ENCODE measurements at places on chromosomes 6 and 20.

- no peak for DNase-seq
Measured at GRCh38 chr6:42259841-42260395, 42.3 kb upstream of the MRPS10 start.

- DNase-seq: no peak
Measured at GRCh38 chr6:51960419-51960818, 127.0 kb downstream of the PKHD1 start.

DNA sequence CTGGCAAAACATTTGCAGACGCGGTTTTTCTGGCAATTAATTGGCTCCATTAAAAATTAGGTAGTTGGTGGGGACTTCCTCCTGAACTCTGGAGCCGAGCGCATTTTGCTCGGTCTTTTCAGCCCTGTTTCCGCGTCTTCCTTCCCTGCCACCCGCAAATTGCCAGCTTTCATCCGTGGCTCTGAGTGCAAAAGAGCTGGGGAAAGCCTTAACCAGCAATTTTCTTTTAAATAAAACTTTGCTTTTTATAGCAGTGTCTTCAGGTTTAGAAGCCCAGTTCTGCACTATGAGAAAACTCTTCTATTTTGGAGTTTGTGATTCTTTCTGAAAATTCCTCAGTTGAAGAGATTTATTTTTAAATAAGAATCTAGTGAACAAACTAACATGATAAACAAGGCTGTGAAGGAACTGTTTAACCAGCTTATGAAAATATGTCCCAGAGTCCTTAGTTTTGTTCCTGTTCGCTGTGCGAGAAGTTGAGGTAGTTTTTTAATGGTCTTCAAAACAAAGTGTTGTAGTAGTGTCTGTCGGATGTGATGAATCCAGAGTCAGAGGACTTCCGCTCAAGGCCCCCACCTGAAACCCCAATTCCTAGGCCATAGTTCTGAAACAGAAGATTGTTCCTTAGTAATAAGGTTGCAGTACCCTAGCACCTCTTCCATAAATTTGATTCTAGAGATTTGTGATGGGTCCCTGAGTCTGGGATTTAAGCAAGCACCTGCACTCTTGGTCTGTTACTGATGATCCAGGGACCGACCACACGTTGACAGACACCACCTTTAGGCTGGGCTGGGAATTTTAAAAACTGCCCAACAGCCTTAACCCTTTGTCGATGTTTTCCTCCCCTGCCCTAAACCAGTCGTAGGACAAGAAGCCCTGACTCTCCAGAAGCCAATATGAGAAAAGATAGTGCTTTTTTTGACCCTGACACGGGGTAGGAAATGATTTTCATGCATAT is 950 bp downstream of the KCTD20 start:
- DNase-seq: no peak

DNA sequence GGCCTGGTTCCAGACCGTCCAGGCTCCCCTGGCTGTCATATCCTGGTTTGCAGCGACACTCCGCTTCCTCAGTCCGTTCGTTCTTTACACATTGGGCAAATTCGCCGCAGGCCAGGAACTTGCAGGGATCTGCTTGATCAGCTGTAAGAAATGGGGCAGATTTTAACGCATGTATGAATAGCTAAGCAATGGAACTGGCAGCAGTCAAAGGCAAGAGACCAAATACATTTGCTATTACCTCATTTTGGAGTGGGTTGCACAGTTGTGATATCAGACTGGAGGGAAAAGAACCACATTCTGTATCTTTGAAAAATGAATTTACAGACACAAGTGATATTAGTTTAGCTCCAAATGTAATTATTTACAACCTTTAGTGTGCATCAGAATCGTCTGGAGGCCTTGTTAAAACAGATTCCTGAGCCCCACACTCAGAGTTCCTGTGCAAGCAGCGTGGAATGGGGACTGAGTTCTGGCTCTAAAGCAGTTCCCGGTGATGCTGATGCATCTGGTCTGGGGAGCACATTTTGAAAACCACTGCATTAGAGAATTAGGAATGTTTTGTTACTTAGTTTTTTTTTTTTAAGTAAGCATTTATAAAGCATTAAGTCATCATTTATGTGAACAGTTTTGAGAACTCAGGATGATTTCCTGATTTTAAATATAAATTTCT is 141.3 kb downstream of the IMPG1 start:
- DNase-seq: no peak

DNA sequence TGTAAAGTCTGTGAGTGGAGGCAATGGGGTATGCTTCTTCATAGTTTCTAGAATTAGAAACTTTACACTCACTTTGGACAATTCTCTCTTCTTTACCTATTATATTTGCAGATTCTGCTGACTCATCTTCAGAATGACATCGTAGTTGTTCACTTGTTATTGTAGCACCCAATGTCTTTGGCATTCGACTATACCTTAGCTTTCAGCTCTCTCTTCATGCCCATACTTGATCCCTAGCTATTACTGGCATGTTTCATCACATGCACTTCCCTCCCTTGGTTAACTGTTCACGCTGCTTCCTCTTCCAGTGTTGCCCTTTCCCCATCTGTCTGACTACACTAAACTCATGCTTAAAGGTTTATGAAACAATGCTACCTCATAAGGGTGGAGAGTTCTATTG is 298.1 kb upstream of the TCF21 start:
- no peak for DNase-seq

DNA sequence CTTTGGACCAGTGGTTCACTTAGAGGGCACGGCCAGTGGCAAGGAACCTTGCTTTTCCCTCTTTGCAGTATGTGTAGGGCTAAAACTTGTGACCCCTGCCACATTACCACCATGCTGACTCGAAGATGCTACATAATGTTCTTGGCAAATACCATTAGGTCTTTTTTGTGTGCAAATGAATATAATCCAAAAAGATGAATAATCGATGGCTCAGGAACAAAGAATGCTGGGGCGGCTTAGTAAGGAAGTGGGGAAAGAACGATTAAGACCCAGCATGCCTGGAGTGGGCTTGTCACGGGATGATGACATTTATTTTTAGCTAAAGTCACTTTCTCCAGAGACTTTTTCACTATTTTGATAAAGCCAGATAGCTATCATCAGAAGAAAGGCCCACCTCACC is 23.1 kb downstream of the CMTR1 start:
- no peak for DNase-seq

DNA sequence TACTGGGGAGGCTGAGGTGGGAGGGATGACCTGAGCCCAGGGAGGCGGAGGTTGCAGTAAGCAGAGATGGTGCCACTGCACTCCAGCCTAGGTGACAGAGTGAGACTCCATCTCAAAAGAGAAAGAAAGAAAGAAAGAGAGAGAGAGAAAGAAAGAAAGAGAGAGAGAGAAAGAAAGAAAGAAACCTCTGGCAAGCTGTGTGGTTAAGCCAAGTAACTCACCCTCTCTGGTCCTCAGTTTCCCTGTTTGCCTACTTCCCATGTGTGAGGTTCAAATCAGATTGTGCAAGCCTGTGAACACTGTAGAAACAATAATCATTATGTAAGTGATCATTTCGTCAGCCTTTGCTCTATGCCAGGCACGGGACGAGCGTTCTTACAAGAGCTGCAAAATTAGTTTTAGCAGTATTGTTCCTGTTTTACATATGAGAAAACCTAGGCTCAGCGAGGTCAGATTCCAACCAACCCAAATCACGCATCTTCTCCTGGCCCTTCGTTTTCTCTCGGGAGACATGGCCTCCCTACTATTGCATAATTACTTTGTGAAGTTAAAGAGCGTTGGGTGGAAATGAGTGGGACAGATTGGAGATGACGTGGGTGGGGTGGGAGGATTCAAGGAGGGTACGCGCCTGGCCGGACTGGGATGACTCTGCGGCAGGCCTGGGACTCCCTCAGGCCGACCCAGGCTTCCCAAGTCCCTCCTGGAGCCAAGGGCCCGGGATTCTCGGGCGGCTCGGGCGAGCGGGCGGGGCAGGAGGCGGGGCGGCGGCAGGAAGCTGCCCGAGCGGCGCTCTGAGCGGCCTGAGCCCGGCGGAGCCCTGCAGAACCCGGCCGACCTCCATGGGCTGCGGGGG is at the start of gene SNX21:
Gene SNX21, plus strand, starts transcription at position 770 of the 853 bp plus-strand sequence. CDS start 121 bp downstream, outside the sequence.
- DNase-seq: peak; percentile 2

DNA sequence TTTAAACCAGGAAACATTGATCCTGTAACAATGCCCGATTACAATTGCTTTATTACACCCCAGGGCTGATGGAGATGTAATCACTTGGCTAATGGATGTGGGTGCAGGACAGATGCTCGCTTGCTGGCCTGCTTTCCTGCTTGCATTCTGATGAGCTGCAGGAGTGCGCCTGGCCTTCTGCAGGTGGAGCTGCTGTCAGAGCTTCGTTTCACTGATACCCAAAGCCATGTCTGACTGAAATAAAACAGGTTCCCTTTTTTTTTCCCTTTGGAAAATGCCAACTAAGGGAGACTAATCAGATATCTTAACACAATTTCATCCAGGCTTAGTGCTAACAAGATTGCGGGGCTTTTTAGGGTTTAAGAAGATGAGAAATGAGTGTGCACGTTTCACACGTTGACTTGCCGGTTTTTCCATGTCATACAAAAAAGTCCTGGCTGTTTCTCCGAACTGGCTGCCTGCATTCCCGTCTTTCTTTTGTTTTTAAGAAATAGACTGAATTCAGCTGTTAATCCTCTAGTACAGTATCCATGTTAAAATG is 60.7 kb downstream of the VAPB start:
- DNase-seq: no peak

DNA sequence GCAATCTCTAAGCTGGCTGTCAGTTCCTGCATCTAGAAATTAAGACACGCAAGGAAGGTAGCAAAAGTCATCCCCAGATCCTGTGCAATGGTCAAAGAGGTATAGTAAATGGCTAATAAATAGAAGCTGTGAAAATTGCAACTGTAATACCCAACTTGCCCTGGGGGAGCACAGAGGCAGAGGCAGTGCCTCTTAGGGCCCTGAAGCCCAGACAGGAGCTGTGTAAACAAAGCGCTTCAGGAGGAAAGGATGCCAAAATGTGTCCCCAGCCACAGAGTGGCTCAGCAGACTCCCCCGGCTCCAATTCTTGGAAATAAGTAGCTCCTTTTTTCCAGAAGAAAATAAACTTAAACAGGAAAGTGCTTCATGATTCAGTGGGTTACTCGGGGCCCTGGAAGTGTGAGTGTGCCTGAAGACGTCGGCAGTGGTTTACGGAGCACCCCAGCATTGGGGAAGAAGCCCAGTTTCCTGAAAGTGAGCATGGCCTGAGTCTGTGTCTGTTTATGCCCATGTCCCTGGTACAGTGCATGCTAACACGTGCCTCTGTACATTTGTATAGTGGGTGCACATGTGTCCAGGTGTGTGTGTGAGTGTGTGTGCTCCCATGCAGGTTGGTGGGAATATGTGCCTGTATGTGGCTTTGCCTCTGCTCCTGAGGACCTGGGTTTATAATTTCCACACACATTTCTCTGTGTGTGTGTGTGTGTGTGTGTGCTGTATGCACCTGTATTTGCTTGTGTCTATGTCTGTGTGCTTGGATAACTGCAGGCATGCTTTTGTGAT is 246.7 kb downstream of the MAFB start:
- DNase-seq: no peak

DNA sequence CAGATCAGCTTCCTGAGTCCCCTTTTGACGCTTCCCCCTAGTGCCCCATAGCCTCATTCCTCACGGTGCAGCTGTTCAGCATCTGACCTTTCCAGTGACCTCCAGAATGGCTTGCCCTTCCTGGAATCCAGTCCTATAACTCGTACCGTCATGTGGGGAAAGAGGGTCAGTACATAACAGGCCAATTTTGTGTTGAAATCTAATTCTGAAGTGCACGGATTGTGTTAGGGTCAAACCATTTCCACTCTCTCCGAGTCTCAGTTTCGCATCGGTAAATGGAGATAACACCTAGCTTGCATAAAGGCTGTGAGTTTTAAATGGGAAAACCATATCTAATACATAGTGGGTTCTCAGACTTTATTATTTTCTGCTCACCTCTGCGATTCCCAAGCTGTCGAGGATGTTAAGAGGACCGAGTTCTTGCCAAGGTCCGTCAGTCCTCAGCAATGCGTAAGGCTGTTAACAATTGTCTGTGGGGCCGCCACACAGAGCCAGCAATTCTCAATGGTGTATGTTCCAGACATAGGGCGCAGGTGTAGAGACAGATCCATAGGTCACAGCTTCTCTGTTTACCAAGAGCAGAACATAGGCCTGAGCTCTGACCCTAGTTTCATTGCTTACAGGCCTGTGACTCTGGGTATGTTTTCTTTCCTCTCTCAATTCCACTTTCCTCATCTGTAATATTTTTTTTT is 45.5 kb upstream of the CCR6 start:
- no peak for DNase-seq

GRCh38 chr6:32602383-32602782 is 12.7 kb upstream of the HLA-DRB1 start:
- no peak for DNase-seq

DNA sequence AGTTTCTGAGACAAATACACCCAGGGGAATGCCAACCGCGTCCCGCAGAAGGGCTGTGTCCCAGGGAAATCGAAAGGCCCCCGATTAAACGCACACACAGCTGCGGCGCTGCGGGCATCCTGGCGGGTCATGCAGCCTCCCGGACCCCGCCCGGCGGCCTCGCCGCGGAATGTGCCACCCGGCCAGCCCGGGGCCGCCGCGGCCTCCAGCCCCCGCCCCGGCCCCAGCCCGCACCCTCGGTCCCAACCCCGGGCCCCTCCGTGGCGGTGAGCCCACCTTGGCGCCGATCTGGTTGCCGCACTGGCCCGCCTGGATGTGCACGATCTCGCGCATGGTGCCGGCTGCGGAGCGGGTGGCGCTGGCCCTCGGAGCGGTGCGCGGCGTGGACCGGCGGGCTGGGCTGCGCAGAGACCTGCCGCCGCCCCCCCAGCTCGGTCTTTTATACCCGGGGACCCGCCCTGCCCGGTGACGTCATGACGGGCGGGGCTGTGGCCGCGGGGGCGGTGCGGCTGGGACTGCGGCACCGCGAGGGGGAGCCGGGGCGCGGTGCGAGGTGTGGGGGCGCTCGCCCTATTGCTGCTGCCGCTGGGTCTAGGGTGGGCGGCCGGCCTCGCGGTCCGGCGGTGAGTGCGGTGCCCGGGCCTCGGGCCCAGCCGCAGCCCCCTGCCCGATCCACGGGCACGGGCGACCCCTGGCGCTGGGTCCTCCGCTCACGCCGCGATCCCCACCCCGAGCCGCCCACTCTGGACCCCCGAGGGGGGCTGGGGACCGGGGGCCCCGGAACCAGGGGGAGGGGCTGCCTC is at the start of gene TUBB2A:
Gene TUBB2A, minus strand, starts transcription at position 414 of the 803 bp plus-strand sequence. Its CDS starts 81 bp downstream, at position 333.
- peak; percentile 77 for DNase-seq

DNA sequence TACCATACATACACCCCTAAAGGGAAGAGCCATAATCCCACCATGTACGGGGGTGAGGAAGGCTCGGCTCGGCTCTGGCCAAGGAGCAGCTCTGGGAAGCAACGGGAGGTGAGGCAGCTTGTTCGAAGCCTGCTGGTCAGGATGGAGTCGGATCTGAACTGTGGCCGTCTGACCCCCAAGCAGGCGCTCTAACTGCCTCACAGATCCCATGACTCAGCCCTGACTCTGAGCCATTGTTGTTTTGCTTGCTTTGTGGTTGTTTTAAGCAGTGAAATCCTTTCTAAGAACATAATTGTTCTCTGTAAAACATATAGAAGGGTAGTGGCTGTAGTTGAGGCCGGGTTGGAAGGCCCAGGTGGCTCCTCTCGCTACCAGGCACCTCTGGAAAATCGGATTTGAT is 10.9 kb downstream of the C6orf132 start:
- DNase-seq: no peak

Measured in stimulated activated naive CD4-positive, alpha-beta T cell treated with Interleukin-2 at 50 U/mL for 16 hours (primary cell).